ENCODE measurements at places on chromosomes 4 and X.
A peak's percentile ranks its signal among the peaks of the same experiment; 100 is the strongest.

GRCh38 chr4:121011138-121011537 is 61.2 kb downstream of the NDNF start:
- no peak overlapping the region for H3K27ac ChIP-seq
- H3K27me3 ChIP-seq: no peaks in the 10 kb centered on the region
- peaks cover 78% of the 10 kb centered on the region for H3K4me1 ChIP-seq
- no peak overlapping the region for H3K4me3 ChIP-seq

GRCh38 chrX:153487590-153488071 is 7.1 kb upstream of the BGN start:
- DNase-seq: no peak
- no peaks in the 10 kb centered on the region for H3K36me3 ChIP-seq
- no peak overlapping the region for H3K4me3 ChIP-seq
- no peaks in the 10 kb centered on the region for H3K27me3 ChIP-seq
- H3K27ac ChIP-seq: no peak overlapping the region
- H3K4me1 ChIP-seq: peaks cover 26% of the 10 kb centered on the region

GRCh38 chr4:139330283-139330682 is 28.0 kb upstream of the NDUFC1 start:
- H3K36me3 ChIP-seq: peaks cover 72% of the 10 kb centered on the region
- DNase-seq: no peak
- H3K27me3 ChIP-seq: no peaks in the 10 kb centered on the region

DNA sequence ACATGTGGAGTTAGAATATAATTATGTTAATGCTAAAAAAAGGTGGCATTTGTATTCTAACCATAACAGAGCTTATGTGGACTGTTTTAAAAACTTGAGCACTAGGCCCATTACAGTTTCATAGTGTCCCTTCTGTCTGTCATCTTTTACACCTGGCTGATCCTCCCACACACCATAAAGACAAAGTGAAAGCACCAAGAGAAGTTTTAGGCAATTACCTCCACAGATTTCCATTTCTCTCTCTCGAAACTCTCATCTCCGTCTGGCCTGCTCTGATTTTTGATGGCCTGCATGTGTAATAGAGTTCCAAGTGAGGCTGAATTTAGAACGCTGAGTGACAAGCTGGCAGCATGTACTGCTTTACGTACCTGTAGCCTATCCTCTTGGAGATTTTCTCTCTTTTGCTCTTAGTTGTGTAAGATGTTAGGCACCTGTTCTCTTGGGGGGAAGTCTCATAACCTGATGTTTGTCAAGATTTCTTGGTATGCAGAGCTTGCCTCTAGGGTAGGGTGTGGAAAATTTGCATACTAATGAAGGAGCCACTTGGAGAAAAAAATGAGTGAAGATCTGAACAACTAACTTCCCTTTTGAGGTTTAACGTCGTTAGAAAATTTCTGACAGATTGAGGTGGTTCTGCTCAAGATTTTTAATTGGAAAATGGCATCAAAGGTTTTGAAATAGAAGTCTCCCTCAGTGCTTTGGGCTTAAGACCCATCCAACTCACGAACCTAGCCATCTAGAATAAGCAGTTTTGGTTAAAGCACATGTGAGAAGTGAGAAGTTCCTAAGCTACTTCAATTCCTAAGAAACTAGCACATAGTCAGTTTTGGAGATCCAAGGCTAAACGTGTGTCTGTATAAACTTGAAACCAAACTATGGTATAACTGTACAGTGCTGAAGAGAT is 57.6 kb upstream of the RAP1GDS1 start:
- no peaks in the 10 kb centered on the region for H3K36me3 ChIP-seq
- no peaks in the 10 kb centered on the region for H3K4me1 ChIP-seq
- H3K27me3 ChIP-seq: peaks cover 8% of the 10 kb centered on the region
- H3K4me3 ChIP-seq: no peak overlapping the region

DNA sequence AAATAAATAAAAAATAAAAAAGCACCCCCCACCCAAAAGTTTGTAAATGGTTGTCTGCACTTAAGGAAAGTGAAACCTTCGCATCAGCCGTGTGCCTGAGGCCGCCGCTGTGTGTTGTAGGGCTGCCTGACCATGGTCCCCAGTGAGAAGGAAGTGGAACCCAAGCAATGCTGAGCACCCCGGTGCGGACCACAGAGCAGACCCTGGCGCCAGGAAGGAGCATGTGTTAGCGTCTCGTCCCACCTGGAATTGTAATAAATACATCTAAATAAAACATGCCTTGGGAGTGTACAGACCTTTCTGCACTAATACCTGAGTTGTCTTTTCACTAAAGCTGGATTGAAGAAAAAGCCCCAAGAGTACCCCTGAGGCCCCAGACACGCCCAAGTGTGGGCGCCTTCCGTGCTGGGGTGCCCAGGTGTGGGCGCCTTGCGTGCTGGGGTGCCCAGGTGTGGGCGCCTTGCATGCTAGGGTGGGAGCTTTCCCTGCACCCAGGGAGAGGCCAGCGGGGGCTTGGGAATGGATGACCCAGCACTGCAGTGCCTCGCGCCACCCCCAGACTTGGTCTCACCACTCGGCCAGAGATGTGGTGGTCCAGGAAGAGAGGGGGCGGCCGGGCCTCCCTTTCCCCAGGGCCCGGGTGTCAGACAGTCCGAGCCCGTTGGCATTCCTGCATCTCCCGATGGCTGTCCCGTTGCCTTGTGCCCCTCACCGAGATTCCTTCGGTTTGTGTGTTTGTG is 33.7 kb downstream of the HTT-AS start:
- peaks cover 40% of the 10 kb centered on the region for H3K27me3 ChIP-seq
- H3K4me1 ChIP-seq: peaks cover 12% of the 10 kb centered on the region
- H3K27ac ChIP-seq: no peak overlapping the region
- H3K4me3 ChIP-seq: no peak overlapping the region

GRCh38 chr4:78666830-78667258 is 109.3 kb upstream of the BMP2K start:
- DNase-seq: no peak
- H3K27ac ChIP-seq: no peak overlapping the region
- H3K27me3 ChIP-seq: no peaks in the 10 kb centered on the region
- no peaks in the 10 kb centered on the region for H3K36me3 ChIP-seq
- peaks cover 17% of the 10 kb centered on the region for H3K4me1 ChIP-seq

GRCh38 chrX:141278306-141278705 is 36.0 kb upstream of the SPANXC start:
- H3K27me3 ChIP-seq: no peaks in the 10 kb centered on the region
- no peaks in the 10 kb centered on the region for H3K36me3 ChIP-seq
- no peak overlapping the region for H3K27ac ChIP-seq
- H3K4me1 ChIP-seq: no peaks in the 10 kb centered on the region
- H3K4me3 ChIP-seq: no peak overlapping the region

DNA sequence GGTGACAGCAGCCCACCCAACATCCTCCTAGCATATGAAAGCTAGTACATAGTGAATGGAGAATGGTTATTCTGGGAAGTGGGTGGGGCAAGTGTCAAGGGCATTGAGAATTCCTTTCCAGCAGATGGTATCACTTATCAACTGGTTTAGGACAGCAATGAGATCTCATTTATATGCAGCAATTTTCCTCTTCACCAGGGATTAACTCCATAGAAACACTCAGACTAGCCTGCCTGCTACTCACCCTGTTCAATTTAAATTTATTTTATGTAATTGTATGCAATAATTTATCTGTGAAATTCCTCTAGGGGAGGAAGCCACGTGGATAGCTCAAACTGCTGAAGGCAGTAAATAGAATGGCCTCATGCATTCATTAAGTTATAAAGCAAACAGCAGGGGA is 101.6 kb upstream of the MID1IP1 start:
- H3K4me3 ChIP-seq: no peak overlapping the region
- peaks cover 8% of the 10 kb centered on the region for H3K4me1 ChIP-seq
- H3K27me3 ChIP-seq: no peaks in the 10 kb centered on the region

- H3K27ac ChIP-seq: peak overlapping the region; percentile 47
- H3K4me1 ChIP-seq: peaks cover 23% of the 10 kb centered on the region
- peaks cover 6% of the 10 kb centered on the region for H3K27me3 ChIP-seq
Measured at GRCh38 chrX:63958134-63958865, 173.3 kb upstream of the ARHGEF9 start.

DNA sequence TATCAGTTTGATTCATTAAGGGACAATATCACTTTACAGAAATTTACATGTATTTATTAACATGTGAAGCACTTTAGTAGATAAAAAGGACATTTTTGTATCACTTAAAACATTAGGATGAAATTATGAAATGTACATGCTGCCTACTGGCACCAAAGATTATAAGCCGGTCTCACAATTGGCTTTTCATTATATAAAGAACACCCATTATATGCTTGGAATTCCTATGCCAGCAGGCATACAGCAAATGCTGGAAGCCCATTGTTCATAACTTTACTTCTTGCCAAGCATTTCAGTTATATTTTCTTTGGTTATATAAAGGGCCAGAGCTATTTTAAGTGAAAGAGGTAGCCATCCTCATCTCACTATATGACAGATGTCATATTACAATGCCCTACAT is 145.9 kb downstream of the DMD start:
- no peaks in the 10 kb centered on the region for H3K27me3 ChIP-seq
- no peaks in the 10 kb centered on the region for H3K4me1 ChIP-seq
- no peak overlapping the region for H3K27ac ChIP-seq
- no peak overlapping the region for H3K4me3 ChIP-seq
- no peaks in the 10 kb centered on the region for H3K36me3 ChIP-seq

DNA sequence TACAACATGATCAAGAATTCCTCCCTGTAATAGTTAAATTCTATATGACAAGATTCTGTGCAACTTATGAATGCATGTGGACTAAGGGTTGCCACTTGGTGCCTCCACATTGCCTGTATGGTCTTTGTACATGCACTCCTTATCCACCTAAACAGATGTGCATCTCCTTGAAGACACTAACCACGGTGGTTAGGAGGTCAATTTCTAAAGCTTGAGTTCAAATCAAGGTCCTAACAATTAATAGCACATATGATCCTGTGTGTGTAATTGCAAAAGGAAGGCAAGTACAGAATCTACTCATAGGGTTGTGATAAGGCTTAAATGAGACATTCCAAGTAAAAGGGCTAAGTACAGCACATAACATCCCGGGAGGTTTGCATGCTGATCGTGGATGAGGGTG is 1.5 kb upstream of the IL21 start:
- peaks cover 4% of the 10 kb centered on the region for H3K27me3 ChIP-seq
- H3K36me3 ChIP-seq: no peaks in the 10 kb centered on the region
- H3K27ac ChIP-seq: no peak overlapping the region
- DNase-seq: no peak
- no peak overlapping the region for H3K4me3 ChIP-seq
- H3K4me1 ChIP-seq: no peaks in the 10 kb centered on the region

DNA sequence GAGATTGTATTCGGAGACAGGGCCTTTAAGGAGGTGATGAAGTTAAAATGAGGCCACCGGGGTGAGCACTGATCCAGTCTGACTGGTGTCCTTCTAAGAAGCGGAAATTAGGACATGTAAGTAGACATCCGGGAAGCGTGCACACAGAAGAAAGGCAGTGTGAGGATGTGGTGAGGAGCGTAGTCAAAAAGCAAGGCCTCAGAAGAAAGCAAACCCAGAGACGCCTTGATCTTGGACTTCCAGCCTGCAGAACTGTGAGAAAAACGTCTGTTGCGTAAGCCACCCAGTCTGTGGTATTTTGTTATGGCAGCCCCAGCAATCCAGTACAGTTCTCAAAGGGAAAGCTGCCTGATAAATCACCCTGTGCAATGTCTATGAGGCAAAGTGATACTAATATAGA is 153.5 kb downstream of the KCNIP4 start:
- no peak overlapping the region for H3K4me3 ChIP-seq
- DNase-seq: no peak
- no peak overlapping the region for H3K27ac ChIP-seq
- no peaks in the 10 kb centered on the region for H3K36me3 ChIP-seq

DNA sequence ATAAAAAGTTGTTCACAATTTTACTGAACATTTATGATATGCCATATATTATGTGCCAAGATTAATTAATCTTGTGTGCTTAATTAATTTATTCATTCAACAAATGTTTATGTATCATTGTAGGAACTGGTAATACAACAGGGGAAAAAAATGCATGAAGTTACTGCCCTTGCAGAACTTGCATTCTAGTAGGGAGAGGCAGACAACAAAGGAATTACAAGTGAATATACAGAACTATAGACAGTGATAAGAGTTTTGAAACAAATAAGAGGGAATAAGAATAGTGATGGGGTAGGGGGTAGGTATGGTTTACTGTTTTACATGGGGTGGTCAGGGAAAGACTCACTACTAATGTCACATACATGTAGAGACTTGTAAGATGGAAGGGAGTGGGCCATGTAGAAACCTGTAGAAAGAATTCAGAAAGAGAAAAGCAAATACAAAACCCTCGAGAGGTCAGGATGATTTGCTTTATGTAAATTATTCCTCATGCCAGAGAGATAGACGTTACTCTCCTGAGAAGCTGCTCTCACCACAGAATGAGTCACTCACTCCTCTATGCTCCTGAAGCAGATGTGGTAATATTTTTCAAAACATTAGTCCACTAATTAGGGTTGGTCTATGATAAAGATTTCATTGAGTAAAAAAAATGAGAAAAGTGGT is 855.0 kb upstream of the GRID2 start:
- no peak overlapping the region for H3K4me3 ChIP-seq
- H3K4me1 ChIP-seq: no peaks in the 10 kb centered on the region
- H3K36me3 ChIP-seq: no peaks in the 10 kb centered on the region
- H3K27ac ChIP-seq: no peak overlapping the region

DNA sequence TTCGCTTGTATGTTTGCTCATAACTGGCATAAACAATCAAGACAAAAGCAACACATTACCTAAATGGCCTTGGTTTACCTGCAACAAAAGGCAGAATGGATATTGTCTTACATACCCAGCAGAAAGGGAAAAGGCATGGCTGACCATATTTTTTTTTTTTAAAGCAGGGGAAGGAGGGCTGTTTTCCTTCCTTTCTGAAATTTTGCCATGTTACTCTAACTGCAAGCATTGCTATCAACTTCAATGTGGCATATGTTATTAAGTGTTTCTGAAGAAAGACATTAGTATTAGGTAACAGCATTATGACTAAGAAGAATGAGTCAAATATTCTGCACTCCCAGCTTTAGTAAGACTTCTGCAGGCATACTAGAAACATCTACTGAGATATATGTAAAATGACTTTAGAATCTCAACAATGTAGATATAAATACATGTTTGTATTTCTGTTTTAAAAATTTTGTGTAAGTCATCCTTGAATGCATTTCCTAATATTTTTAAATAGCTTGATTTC is 512.6 kb upstream of the FAM241A start:
- no peak for DNase-seq
- H3K27me3 ChIP-seq: no peaks in the 10 kb centered on the region
- H3K4me1 ChIP-seq: peaks cover 17% of the 10 kb centered on the region
- no peak overlapping the region for H3K4me3 ChIP-seq
- no peak overlapping the region for H3K27ac ChIP-seq

DNA sequence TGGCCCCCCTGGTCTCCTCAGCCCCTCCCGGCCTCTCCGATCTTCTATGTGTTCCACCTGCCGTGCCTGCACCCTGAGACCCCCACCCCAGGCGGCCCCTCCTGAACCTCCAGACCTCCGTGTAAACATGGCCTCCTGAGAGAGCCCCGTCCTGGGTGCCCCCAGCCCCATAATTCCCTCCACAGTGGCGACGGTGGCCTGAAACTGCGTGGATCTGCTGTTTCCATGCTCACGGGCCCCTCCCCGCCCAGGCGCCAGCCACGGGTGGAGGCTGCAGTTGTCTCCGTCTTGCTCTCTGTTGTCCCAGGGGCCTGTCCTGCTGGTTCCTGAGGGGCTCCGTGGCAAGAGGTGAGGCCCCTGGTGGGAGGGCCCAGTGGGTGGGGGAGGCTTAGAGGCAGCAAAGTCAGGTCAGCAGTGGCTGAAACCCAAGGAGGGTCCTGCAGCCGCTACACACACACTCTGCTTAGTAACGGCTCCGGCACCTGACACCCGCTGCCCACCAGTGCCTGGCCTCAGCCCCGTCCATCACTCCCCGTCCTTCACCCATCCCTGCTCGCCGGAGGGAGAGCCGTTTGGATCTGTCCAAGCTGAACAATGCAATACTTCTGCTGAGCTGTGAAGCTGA is 75.8 kb downstream of the FAM53A start:
- peak; percentile 59 for DNase-seq
- peak overlapping the region; percentile 44 for H3K4me3 ChIP-seq
- no peak overlapping the region for H3K27ac ChIP-seq
- H3K4me1 ChIP-seq: peaks cover 32% of the 10 kb centered on the region

Measured in nephron progenitor cell (in vitro differentiated cells).